H1 (cell line): ENCODE measurements at places on chromosomes 16 and 17. TPM values are rescaled to one million over a fixed set of nuclear protein-coding genes. Genes with fewer than 3 reads are reported as not detected.
A peak's percentile ranks its signal among the peaks of the same experiment; 100 is the strongest.

DNA sequence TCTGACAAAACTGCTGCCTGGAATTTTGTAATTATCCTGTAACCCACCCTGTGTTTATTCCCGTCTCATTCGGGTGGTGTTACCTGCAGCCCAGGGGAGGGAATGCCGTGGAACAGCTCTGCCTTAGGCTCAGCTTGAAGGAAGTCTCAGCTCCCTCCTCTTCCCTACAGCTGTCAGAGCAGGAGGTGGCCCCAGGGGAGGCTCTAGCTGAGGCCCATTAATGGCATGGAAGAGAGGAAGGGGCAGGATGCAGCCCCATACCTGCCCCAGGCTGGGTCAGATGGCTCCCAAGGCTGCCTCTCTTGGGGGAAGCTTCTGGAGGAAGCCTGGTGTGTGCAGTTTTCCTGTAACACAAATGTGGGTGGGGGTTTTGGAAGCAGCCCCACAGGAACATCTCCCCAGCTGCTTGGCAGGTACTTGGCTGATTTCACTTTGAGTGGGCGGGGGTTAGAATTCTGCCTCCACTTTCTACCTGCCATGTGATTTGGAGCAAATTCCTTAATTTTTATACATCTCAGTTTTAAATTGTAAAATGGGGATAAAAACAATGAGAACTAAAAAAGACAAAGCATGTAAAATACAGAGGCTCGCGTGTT lies 103.9 kb downstream of the MGAT5B start:
- DNase-seq, result no peak

DNA sequence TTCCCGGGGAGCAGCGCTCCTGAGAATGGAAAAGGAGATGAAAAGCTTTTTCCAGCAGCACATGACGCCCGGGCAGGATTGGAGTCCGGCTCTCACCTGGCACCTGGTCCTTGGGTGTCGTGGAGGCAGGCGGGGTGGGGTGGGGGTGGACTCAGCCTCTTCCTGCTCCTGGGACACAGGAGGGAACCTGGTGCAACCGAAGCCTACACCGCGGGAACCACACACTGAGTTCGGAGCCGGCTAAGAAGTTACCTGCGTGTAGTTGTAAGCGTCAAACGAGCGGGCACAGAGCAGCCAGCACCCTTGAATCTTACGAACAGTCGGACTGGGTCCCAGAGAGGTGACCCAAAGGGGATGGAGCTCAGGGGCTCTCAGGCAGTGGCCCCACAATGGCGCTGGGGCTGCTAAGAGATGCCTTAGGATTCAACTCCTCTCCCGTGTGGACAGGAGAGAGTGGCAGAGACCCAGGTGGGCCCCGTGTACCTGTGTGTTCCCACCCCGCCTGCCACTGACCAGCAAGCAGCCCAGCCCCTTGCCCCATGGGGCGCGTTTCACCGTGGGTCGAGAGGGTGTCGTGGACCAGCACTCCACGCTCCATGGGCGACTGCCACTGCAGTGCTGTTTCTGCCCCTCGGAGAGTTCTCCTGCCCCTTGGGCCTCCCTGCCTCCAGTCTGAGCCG lies 105.8 kb upstream of the METRNL start:
- DNase-seq, result no peak

- no peak for DNase-seq
Measured at GRCh38 chr17:67218385-67218950, 26.5 kb downstream of the HELZ start.

GRCh38 chr17:37779554-37779953 lies 34.7 kb upstream of the HNF1B start:
- DNase-seq, result no peak

GRCh38 chr16:25868106-25868505 lies 176.3 kb downstream of the HS3ST4 start:
- DNase-seq, result no peak

DNA sequence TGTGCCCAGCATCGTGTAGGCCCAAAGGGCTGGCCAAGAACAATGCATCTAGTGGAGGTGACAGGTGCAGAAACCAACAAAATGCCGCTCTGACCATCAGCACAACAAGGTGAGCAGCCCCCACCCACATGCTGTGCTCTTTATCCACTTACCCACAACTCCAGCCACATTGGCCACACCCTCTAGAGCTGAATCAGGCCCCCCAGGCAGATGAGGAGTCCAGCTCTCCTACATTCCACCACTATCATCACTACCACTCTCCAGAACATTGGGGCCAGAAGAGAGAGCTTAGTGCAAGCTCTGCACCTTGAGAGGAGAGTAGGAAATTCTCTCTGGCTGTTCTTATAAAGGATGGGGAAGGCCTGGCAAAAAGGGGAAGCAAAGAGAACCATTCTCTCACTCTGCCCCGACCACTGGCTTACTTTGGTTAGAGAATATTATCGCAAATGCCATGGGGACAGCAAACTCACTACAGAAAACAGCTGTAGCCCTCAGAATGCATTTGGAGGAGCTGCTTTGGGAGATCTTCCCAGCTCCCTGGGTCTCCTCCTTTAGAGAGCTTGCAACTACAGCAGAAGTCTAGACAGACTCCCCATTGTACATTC lies 75.0 kb downstream of the TMEM132E start:
- no peak for DNase-seq

GRCh38 chr17:54950116-54950515 lies 18.3 kb downstream of the COX11 start:
- no peak for DNase-seq

DNA sequence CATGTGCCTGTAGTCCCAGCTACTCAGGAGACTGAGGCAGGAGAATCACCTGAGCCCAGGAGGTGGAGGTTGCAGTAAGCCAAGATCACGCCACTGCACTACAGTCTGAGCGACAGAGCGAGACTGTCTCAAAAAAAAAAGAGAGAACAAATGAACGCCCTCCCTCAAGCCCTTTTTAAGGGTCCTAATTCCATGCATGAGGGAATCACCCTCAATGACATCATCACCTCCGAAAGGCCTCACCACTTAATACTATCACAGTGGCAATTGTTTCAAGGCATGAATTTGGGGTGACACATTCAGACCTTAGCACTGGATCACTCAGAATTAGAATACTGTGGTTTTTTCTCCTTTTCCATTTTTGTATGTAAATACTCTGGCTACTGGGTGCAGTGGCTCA lies 57.8 kb downstream of the CHD9NB start:
- no peak for DNase-seq

GRCh38 chr17:48752399-48753288 lies 24.1 kb upstream of the HOXB13 start:
- DNase-seq, result no peak

- DNase-seq, result no peak
Measured at GRCh38 chr16:66271074-66272060, 95.1 kb upstream of the CDH5 start.

GRCh38 chr17:80761110-80761871 lies 216.7 kb downstream of the RPTOR start:
- DNase-seq, result no peak

GRCh38 chr17:61574542-61575351 lies 16.3 kb downstream of the NACA2 start:
- no peak for DNase-seq

GRCh38 chr17:65677932-65678331 lies 116.5 kb upstream of the AXIN2 start:
- DNase-seq, result no peak

DNA sequence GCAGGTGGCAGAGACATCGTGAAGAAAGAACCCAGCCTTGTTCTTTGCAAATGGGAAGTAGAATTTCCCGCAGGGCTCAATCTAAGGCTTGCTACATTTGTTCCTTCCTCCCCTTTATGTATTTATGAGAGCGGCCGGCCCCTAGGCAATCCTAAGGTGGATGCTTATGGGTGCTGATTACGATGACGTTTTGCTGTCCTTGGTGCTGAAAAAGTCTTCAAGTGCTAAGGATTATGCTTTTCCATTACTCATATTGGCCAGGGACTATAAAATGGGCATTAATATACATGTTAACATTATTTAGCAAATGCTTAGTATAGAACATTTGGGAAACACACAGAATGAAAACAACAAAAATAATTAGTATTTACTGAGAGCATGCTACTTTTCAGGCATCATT lies 313.3 kb upstream of the XYLT1 start:
- DNase-seq, result no peak

DNA sequence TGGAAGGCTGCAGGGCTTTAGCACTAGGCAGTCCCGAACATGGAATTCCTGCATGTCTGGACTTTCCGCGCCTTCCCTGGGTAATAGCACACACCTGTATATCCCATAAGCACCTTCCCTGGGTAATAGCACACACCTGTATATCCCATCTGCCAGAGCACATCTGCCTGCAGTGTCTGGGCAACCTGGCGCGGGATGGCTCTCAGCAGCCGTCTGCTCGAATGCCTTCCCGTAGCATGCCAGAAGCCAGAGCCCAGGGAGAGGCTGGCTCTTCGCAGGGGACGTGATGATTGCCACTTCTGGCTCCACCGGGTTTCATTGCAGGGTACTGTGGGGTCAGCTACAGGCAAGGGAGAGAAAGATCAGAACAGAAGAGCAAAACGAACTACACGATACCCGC lies 21.3 kb downstream of the MBTPS1 start:
- no peak for DNase-seq

- DNase-seq, result no peak
Measured at GRCh38 chr17:72268431-72268830, 147.6 kb downstream of the SOX9 start.

- no peak for DNase-seq
Measured at GRCh38 chr17:75079023-75079373, 8.8 kb upstream of the SLC16A5 start.

DNA sequence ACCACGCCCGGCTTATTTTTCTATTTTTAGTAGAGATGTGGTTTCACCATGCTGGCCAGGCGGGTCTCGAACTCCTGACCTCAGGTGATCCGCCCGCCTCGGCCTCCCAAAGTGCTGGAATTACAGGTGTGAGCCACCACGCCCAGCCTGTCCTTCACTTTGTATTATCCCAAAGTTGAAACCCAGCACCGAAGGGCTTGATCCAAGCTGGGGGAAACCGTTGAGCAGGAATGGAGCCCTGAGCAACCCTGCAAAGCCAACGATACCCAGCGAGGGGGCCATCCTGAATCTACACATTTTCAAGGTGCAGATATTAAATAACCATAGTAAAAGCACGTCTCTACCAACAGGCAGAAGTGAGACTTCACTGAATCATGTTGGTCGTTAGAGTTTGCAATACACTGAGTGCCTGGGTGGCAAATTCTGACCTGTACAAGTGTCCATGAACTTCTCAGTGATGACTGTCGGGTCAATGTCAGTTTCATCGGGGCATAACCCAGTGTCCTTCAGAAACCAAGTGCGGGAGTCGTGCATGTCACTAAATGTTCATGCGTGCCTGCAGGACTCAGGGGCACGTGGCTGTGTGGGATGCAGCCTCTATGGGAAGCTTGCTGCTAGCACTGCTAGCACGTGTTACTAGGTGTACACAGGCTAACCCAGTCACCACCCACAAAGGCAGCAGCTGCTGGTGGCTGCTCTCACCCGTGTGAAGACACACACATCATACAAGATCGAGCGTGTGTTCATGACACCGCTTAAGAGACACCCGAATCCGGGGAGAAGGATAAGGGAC lies 10.5 kb upstream of the RBFOX3 start:
- no peak for DNase-seq

GRCh38 chr16:58906981-58907715 lies 173.0 kb upstream of the GOT2 start:
- DNase-seq, result no peak

DNA sequence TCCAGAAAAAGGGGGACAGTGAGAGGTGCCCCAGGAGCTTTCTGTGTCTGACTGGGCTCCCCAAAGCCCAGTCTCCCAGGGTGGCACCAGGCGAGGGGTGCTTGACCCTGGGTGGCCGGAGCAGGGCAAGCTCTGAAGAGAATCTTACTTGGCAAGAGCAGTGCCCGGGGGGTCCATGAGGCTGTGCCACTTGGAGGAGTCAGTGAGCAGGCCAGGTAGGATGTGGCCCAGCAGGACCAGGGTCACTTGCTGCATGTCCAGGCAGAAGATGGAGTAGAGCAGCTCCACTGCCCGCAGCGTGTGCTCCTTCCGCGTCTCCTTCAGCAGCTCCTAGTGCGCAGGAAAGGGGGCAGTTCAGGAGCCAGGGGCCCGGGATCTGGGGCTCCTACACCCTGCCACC lies 7.3 kb downstream of the CSF3 start:
- no peak for DNase-seq

GRCh38 chr16:30527635-30528178 lies 1.3 kb upstream of the ZNF768 start:
- DNase-seq, result no peak

- no peak for DNase-seq
Measured at GRCh38 chr17:49695698-49696232, 12.0 kb downstream of the SLC35B1 start.

DNA sequence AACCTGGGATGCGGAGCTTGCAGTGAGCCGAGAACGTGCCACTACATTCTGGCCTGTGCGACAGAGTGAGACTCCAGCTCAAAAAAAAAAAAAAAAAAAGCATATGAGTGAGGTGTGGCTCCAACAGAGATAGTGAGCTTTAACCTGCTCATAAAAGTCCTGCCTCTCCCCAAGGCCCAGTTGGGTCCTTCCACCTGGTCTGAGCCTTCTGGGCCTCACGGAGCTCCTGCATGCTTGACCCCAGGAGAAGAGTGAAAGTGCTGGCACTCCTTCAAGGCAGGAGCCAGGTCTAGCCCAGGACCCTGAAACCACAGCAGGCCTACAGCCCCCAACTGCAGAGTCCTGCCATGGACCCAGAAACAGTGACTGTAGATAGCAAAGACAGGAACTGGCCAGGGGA lies 17.7 kb downstream of the HSD11B2 start:
- DNase-seq, result no peak

GRCh38 chr16:10541366-10541765 lies 39.0 kb downstream of the EMP2 start:
- DNase-seq, result no peak

GRCh38 chr16:56312028-56312300 lies 113.4 kb downstream of the AMFR start:
- DNase-seq, result no peak

DNA sequence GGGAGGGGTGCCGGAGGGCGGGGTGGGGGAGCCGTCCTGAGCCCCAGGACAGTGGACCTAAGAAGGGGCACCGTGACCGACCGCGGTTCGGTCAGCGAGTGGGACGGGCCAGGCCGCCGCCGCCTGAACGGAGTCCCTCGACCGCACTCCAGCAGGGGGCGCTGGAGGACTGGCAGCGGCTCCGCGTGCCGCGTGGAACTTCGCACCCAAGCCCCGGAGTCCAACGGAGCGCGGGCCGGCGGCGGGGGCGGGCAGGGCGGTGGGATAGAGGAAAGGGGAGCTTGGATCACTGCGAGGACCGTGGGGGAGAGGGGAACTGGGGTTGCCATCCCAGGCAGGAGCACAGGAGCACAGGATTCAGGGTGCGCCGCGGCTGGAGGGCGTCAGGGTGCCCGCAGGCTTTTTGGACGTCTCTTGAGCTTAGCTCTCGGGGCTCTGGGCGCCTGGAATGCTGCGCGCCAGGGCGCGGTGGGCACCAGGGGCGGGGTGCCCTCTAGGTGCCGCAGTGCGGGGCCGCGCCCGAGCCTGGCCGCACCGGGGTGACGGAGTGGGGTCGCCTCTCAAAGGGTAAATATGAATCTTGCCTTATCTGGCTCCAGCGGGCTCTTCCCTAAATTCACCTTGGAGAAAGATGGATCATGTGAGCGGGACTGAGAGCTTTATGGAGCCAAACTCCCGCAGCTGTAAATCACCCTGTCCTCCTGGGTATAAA lies 379 bp upstream of the OTOP2 start:
- DNase-seq, result peak; percentile 89

- DNase-seq, result peak; percentile 91
Measured at GRCh38 chr17:47847341-47848197, 3.4 kb downstream of the SP6 start.

The KRTAP4-3 gene
- total RNA-seq, result not detected in 2 replicates

The DOC2B gene
- 3.3 and 4.0 TPM in 2 replicates for total RNA-seq

The LASP1 gene
- total RNA-seq, result 170 and 180 TPM in 2 replicates

The CHRNE gene
- 0.15 and 0.40 TPM in 2 replicates for total RNA-seq

The CLEC19A gene
- total RNA-seq, result 0.35 and 1.2 TPM in 2 replicates

The DHRS7C gene
- total RNA-seq, result not detected in 2 replicates

The NAGS gene
- total RNA-seq, result 5.1 TPM in 2 replicates
